Activated CD8-positive, alpha-beta memory T cell treated with anti-CD3 and anti-CD28 coated beads, Interleukin-2, amount 10 ng/mL, durations not matched to agents 7 days and 5 days (primary cell): ENCODE measurements at places on chromosomes 1 and 21. TPM values are rescaled to one million over a fixed set of nuclear protein-coding genes. Genes with fewer than 3 reads are reported as not detected.

Gene APOBEC4
- not detected for total RNA-seq

GRCh38 chr1:33573661-33574060 is 101.2 kb downstream of the ZSCAN20 start:
- H3K27ac ChIP-seq = no peak overlapping the region
- DNase-seq = no peak
- no peaks in the 10 kb centered on the region for H3K4me1 ChIP-seq
- peaks cover 28% of the 10 kb centered on the region for H3K27me3 ChIP-seq
- H3K36me3 ChIP-seq = no peaks in the 10 kb centered on the region

DNA sequence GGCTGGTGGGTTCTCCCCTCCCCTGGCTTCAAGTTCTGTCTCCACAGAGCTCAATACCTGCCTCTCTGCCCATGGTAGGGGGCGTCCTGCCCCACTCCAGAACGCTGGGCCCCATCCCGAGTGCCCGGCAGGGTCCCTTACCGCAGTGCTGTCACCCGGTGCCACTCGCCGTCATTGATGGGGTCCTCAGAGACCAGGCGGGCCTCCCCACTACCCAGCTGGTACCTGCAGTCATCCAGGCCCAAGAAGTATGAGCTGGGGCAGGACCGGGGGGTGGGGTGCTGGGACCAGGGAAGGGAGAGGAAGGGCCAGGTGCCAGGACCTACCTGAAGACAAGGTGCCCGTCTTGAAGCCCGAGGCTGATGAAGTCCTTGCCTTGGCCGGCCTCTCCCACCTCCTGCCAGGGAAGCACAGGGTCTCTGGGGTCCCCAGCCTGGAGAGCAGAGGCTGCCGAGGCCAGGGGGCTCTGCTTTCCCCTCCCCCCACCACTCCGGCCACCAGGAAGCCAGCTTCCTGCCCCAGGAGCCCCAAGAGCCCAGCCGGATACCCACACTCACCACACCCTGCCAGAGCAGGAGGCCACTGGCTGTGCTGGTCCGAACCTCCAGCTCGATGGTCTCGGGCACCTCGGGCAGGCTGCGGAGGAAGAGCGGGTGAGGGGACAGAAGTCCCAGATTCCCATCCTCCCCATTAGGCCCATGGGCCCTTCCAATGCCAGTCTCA is 12.1 kb downstream of the LDLRAD2 start:
- H3K36me3 ChIP-seq = no peaks in the 10 kb centered on the region
- H3K4me3 ChIP-seq = no peak overlapping the region
- H3K27ac ChIP-seq = no peak overlapping the region

DNA sequence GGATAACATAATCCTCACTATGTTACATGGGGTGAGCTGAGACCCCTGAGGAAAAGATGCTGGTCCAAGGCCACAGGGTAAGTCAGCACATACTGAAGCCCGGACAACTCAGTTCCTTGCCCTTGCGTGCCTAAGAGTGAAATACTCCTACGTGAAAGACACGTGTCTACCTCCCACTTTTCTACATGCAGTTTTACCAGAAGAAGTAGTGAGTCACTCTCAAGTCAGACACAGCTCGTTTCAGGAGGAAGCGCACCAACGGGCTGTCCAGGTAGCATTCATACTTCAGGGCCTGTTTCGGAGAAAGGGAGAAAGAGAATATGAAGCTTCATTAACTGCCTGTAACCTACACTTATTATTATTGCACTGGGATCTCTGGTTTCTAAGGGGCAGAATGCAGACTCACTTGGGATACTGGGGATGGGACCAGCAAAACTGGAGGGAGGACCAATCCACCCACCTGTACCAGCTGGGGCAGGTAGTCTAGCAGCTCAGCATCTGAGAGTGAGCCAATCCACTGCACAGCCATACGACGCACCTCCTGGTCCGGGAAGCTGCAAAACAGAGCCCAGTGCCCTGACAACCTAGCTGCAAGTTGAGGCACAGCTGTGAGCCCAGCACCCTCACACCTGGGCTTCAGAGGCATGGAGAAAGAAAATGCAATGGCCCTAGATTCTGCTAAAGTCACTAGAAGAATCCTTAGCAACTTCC is 32.4 kb upstream of the PPP1R15B start:
- no peak for DNase-seq
- H3K36me3 ChIP-seq = peaks cover 10% of the 10 kb centered on the region
- H3K27me3 ChIP-seq = no peaks in the 10 kb centered on the region

DNA sequence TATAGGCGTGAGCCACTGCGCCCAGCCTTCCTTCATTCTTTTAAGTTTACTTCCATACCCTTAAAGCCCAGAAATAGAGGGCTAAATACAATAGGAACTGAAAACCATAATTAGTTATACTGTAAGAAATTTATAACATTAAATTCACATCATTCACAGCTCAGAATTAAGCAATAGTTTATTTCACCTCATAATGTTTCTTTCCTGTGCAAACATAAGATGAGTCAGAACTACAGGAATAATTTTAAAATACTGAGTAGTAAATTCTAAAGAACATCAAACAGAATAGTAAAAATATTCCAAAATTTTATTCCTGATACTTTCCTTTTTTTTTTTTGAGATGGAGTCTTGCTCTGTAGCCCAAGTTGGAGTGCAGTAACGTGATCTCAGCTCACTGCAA is 24.1 kb downstream of the POGZ start:
- no peak overlapping the region for H3K4me3 ChIP-seq
- no peak overlapping the region for H3K27ac ChIP-seq
- no peak for DNase-seq
- H3K36me3 ChIP-seq = peaks cover 7% of the 10 kb centered on the region
- peaks cover 17% of the 10 kb centered on the region for H3K4me1 ChIP-seq

DNA sequence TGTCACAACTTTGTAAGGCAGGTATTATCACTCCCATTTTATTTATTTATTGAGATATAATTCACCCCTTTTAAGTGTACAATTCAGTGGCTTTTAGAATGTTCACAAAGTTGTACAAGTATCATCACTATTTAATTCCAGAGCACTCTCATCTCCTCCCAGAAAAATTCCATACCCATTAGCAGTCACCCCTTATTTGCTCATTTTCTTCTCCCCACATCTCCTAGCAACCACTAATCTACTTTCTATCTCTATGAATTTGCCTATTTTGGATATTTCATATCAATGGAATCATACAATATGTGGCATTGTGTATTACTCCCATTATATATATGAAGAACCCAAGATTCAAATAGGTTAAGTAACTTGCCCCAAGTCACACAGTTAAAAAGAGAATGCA is 7.0 kb downstream of the DSTYK start:
- no peaks in the 10 kb centered on the region for H3K36me3 ChIP-seq
- no peak for DNase-seq
- H3K27me3 ChIP-seq = no peaks in the 10 kb centered on the region
- no peak overlapping the region for H3K4me3 ChIP-seq
- H3K27ac ChIP-seq = no peak overlapping the region
- peaks cover 46% of the 10 kb centered on the region for H3K4me1 ChIP-seq
